ENCODE measurements at places on chromosomes 2 and 18.

DNA sequence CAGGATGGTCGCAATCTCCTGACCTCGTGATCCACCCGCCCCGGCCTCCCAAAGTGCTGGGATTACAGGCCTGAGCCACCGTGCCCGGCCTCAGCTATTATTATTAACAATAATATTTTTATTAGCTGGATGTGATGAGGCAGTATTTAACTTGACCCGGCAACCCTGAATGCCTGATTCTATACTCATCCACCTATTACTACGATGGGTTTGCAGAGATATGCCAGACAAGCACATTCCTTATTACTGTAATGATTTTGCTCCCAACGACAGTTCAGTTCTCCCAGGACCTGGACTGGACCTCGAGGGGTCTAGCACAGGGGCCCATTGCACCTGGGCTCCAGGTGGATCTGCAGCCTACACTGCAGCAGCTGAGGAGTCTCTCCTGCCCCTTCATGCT is 32.6 kb downstream of the BMP10 start:
- no peak for DNase-seq

DNA sequence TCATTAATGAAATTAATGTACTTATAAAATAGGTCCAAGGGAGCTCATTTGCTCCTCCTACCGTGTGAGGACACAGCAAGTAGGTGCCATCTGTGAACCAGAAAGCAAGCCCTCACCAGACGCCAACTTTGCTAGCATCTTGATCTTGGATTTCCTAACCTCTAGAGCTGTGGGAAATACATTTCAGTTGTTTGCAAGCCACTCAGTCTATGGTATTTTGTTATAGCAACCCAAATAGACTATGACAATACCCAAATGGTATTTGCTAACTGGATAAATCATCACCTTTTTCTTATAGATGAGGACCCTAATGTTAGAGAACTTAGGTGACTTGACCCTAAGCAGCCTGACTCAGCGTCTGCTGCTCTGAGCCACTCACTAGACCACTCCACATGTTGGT is 379.6 kb downstream of the HRH4 start:
- no peak for DNase-seq

DNA sequence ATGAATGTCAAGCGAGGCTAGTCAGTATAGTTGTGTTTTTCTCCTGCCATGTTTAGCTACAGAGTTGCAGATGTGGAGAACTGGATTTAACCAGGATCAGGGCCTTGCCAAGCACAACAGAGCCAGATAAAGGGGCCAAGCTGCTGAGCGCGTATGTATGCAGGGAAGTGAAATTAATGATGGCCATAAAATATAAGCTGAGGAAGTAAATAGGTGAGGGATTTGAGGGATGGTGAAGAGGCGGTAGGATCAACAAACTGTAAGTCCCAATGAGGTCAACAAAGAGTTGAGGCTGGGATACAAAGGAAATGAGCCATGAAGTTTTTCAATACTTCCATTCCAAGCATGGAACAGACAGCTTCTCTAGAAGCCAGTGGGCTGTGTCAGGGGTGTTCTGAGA is 10.6 kb downstream of the LRP2 start:
- DNase-seq, result no peak

- no peak for DNase-seq
Measured at GRCh38 chr2:96685577-96686459, 43.3 kb downstream of the FER1L5 start.

GRCh38 chr18:79684787-79685186 is 5.2 kb downstream of the CTDP1 start:
- DNase-seq, result no peak

GRCh38 chr2:126449677-126450076 is 206.3 kb upstream of the GYPC start:
- no peak for DNase-seq

Measured in NK-92 treated with Interleukin-12 subunit alpha and Interleukin-12 subunit beta, amount 100 ng/mL, for 24 hours (cell line).